ENCODE measurements at places on chromosomes 1 and 21.

GRCh38 chr1:172976222-172977041 is 74.3 kb downstream of the TNFSF18 start:
- DNase-seq: no peak

GRCh38 chr1:39650431-39650830 is 11.0 kb upstream of the HEYL start:
- DNase-seq: no peak

DNA sequence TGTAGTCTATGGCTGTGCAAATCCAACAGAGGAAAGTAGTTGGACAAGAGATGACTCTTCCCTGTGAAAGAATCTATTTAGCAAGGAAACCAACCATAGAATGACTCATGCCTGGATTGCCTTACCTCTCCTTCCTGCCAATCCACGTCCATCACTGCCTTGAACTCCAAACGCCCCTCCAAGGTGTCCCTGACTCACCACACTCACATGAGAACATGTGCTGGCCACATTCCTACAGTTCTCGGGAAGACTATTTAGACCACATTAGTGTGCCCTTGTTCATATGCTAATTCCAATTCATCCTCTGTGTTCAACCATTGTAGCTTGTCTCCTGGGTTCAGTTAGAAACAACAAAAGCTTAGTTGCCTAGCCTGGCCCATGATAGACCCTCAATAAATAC is 157.3 kb downstream of the SLC30A10 start:
- DNase-seq: no peak

GRCh38 chr1:84711121-84711520 is 20.9 kb upstream of the SSX2IP start:
- DNase-seq: no peak

DNA sequence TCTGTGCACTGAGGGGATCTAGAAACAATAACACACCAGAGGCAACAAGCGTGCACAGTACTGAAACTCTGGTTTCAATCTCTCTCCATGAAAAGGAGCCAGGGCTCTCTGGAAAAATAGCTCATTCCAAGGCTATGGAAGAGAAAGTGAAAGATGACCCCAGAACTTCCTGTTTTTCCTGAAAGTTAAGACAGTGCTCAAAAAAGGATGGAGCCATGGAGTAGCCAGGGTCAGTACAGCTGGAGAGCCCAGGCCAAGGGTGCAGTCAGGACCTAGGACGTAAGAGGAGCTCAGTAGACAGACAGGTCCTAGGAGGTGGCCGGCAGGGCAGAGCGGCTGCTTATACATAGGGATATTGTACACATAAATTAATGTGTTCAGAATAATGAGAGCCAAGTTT is 19.1 kb downstream of the NOL9 start:
- DNase-seq: no peak

GRCh38 chr1:116371752-116372151 is 1.3 kb upstream of the ATP1A1 start:
- DNase-seq: no peak

DNA sequence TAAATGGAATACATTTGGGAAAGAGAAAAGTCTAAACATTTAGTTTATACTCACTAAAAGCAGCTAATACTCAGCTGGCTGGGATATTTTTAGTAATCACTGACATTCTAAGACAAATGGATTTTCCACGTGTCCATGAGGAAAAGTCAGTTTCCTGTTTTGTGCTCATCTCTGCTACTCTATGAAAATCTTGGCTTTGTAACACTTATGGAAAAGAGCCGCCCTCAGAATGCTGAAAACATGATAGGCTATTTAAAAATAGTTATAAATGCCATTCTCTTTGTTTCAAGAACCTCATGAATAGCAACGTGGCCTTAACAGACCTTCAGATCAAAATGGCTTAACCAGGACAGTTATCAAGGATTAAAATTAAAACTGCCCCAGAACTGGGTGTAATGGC is 29.9 kb downstream of the MRAP start:
- no peak for DNase-seq

- no peak for DNase-seq
Observed at GRCh38 chr1:223504741-223505140, 111.5 kb downstream of the CCDC185 start.

GRCh38 chr1:27575840-27576331 is 28.1 kb downstream of the AHDC1 start:
- no peak for DNase-seq

GRCh38 chr1:39625462-39626273 is 13.8 kb downstream of the HEYL start:
- DNase-seq: no peak

DNA sequence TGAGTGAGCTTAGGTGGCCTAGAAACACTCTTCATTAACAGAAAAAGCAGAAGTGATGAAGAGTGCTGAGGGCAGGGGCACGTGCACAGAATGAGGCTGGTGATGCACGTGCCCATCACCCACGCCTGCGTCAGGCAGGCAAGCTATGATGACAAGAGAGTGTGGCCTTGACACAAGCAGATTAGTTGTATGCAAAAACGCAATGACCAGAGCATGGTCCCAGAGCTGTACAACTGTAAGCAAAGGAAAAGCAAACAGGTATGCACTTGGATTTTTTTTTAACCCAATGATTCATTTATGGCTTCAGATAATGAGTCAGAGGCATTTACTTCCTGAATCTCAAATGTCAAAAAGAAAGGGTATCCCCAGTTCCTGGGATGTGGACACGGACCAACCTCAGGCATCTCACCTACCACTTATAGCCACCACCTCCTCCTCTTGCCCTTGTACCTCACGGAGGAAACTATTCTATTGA is 9.1 kb upstream of the TMEM61 start:
- peak; percentile 14 for DNase-seq

GRCh38 chr1:6131561-6131960 is 48.6 kb downstream of the CHD5 start:
- DNase-seq: no peak

DNA sequence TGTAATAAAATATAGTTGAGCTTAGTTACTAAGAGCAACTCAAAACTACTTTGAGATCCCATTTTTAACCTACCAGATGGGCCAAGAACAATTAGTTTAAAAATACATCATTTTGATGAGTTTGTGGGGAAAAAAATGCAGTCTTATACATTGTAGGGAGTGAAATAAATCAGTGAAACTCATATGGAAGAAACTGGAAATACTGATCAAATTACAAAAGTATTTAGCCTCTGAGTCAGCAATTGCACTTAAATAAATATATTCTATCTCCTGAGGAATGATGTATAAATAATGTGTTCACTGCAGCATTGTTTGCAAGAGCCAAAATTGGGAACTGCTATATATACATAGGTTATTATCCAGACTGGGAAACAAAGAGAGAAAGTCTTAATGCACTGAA is 4.6 kb upstream of the SMCP start:
- no peak for DNase-seq

- no peak for DNase-seq
Observed at GRCh38 chr1:113991467-113991997, 12.3 kb downstream of the OLFML3 start.

- no peak for DNase-seq
Observed at GRCh38 chr1:150441121-150441520, 46.1 kb upstream of the TARS2 start.

GRCh38 chr1:39359028-39359570 is 132.3 kb upstream of the BMP8A start:
- no peak for DNase-seq

DNA sequence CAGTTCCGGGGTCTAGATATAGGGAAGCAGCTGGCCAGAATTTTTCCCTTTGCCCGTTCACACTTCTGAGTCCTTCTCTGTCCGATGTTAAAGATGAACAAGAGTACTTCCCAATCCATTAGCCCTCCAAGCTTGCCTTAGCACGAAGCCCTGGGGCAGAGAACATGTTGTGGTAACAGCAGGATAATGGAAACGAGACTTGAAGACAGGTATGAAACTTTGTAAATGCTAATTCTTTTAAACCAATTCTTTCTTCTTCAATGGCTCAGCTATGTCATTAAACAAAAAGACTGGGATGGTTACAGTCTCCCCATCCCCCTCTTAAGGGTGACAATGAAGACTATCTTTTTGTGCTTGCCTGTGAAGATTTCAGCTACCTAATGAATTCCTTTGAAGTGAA is 218.5 kb downstream of the PLA2G4A start:
- DNase-seq: no peak

GRCh38 chr1:107533436-107533835 is 392.6 kb downstream of the NTNG1 start:
- no peak for DNase-seq

DNA sequence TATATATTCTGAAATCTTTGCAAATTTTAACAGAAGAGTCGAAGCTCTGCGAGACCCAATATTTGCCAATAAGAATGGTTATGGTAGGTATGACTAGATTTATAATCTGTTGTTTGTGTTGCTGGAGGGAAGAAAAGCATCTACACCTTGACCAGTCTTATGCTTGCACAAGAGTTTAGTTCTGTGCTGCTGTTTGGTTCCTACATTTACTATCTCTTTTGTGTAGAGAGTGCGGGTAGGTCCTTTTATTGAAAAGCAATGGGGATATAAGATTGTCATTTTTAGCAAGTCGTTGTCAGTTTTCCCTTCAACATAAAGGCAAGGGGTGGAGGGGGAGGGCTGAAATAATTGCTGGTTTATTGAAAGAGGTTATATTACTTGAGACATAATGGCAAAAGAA is 396 bp downstream of the ELAVL4 start:
- DNase-seq: no peak

DNA sequence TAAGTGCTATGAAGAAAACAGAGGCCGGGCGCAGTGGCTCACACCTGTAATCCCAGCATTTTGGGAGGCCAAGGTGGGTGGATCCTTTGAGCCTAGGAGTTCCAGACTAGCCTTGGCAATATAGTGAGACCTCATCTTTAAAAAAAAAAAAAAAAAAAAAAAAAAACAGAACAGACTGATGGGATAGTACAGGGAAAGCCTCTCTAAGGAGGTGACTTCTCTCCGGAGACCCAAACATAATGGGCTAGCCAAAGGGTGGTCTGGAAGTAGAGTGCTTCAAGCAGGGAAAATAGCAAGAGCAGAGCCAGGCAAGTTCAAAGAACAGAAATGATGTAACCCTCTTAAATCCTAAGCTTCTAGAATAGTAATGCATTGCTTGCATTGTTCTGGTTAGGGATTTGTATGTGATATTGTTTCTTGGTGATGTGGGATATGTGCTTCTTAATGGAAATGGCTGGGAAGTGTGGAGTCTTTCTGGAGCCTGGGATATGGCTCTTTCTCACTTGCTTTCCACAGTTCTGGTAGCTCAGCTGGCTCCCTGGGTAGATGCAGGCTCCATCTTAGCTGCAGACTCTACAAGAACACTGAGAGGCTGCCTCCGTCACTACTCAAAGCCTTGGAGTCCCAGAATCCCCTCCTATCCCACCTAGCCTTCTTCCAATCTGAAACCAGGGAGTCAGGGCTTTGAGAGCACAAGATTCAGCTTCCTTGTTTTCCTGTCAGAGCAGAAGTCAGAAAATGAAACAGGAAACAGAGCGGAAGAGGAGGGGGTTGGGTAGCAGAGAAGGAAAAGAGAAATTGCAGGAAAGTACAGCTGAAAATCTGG is 1.9 kb upstream of the PIGV start:
- DNase-seq: no peak

DNA sequence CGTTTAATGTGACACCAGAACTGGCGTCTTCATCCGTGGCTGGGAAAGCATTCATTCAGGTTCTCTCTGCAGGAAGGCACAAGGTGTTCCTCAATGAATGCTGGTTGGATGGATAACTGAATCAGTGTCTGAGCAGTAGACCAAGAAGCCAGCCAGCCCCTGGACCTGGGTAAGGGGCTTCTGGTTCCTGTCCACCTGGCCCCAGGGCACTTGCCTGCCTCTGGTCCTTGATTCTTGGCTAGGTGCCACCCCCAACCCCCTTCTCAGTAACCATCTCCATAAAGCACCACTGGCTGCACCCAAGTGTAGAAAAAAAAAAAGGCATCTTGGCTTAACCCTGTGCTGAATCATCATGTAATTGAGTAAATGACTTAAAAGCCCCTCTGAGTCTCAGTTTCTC is 59.1 kb downstream of the KCND3 start:
- no peak for DNase-seq

DNA sequence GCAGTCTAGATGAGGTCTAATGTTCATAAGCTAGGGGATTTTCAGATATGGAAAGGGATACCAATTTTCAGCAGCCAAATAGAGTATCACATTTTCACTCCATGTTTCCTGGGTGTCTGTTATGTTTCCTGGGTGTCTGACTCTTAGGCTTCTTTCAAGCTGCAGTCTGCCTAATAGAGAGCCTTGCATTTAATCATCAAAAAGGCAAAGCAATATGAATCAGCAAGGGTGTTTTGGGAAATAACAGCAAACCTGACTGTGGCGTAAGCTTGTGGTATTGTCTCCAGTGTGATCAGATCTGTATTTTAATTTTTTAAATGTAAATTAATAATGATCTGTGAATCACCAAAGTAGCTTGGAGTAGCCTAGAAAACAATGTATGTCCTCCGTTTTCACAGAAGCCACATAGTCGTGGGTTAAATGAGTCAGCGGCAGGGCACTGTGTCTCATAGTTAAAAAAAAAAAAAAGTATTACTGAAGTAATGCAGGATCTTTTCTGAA is 10.4 kb downstream of the LGALS8 start:
- peak; percentile 71 for DNase-seq

DNA sequence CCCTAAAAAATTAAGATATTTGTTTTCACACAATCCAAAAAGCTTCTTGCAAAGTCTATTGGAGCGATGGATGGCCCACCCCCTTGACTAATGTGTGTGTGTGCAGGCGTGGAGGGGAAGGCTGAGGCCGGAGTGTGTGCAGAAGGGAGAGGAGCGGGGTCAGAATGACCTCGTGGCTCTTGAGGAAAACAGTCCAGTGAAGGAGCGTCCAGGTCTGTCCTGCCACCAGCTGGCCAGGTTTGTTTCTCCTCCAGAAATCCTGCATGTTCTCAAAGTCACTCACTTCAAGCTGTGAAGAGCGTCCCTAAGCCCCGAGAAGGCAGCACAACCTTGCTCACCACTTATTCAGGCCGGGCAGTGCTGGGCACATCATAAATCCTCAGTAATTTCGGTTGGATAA is 69.5 kb upstream of the SSX2IP start:
- no peak for DNase-seq

DNA sequence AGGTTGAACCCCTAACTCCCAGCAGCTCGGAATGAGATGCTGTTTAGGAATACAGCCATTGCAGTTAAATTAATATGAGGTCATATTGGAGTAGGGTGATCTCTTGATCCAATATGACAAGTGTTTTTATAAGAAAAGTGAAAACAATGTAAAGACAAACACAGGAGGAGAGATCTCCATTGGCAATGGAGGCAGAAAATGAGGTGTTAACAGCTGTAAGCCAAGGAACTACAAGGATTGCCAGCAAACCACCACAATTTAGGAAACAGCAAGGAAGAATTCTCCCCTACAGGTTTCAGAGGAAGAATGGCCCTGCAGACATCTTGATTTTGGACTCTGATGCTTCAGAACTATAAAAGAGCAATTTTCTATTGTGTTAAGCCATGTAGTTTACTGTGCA is 774.3 kb downstream of the MRPL39 start:
- DNase-seq: no peak

Measured in activated CD4-positive, alpha-beta memory T cell treated with anti-CD3 and anti-CD28 coated beads for 36 hours (primary cell).